ENCODE measurements at places on chromosomes 1 and 21.

GRCh38 chr1:213250041-213250440 lies 199.0 kb downstream of the RPS6KC1 start:
- no peak for DNase-seq

GRCh38 chr21:43895196-43895595 lies 30.2 kb downstream of the AGPAT3 start:
- no peak for DNase-seq

- no peak for DNase-seq
These were observed 558 bp upstream of the BTG3 start for GRCh38 chr21:17613242-17613676.

DNA sequence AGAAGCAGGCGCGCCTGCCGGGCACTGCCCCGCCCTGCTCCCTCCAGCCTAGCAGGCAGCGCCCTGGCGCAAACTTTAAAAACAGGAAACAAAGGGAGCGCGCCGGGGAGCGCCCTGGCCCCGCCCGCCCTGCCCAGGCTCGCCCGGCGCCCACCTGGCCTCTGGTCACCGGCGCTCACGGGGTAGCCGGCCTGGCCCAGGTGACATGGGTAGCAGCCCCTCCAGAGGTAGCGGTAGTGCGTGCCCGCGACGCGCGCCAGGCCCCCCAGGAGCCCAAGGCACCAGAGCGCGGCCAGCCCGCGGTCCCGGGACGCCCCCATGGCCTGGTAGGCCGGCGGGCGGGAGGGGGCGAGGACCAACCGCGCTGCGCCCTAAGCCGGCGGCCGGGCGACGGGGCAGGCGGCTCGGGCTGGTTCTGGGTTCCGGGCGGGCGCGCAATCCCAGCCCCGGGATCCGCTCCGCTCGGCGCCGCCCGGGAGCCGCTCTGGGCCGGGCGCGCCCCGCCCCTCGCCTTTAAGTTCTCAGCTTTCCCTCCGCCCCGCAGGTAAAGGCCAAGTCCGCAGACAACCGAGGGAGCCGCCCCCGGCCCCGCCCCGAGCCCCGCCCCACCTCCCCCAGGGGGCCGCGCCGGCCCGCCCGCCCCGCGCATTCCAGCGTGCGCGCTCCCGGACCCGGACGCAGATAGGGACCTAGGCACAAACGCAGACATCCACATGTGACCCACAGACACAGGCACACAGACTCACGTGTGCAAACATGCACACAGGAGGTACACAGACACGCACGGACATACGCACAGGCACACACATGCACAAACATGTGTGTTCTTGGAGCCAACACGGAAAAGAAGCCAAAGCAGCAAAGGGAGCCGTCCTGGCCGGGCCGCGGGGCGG lies 76.7 kb downstream of the ARHGEF16 start:
- no peak for DNase-seq

- no peak for DNase-seq
These were observed 39.6 kb upstream of the ADARB1 start for GRCh38 chr21:45034556-45035476.

- no peak for DNase-seq
These were observed 51.2 kb downstream of the DIPK1A start for GRCh38 chr1:92910081-92910480.

DNA sequence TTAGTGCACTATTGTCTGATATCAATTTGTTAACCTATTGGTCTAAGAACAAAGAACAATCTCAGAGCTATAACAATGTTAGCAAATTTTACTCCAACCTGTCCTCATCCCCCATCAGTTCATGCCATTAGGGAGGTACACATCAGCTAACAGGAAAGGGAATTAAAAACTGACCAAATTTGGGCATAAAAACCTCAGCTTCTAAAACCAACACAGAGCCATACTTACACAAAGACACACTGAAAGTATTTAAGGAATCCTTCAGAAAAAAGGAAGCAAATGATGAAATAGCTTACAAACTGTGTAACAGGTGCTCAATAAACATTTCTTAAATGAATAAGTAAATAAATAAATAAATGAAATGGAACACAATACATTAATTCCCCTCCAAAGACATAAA lies 89.2 kb downstream of the TTLL7 start:
- DNase-seq = no peak

- no peak for DNase-seq
These were observed 177.2 kb upstream of the RUNX1 start for GRCh38 chr21:35226328-35226727.

DNA sequence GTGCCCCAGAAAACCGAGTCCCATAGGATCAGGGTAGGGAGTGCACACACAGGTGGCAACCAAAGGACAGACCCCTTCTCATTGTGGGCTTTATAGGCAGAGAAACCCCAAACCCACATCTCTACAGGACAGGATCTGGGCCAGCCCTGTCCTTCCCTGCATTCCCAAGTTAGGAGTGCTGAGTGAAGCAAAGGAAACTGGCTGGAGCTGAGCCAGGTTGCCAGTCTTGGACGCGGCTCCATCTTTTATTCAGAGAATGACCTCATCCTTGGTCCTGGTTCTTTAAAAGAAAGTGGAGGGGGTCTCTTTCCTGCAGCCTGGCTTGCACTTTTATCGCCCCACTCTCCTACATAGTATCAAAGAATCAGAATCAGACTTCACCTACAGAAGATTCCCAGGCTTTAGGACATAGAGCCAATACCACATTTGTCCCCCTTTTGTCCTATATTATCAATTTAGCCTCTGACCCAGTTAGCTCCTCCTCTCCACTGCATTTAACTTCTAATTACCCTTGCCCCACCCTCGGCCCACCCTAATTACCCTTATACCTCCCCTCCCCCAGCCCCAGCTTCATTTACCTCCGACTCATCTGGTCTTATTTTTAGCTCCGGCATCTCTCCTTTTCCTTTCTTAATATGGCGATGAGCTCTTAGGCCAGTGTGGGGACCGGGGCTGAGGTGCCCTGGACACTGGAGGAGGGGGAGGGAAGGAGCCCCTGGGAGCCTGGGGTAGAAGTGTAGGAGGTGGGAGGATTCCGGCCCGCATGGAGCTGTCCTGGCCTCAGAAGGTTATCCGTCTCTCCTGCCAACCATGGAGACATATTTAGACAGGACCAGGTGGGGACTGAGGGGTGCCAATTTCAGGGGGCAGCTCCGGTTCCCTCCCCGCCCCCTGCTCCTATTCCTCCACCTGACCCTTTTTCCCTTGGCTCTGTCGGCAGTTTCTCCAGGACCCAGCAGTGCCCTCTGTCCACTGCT lies at the start of gene CASQ1:
TSS of gene CASQ1 (plus strand) at position 927 of the 977 bp plus-strand sequence. CDS start 177 bp downstream, outside the sequence.
- DNase-seq = no peak

DNA sequence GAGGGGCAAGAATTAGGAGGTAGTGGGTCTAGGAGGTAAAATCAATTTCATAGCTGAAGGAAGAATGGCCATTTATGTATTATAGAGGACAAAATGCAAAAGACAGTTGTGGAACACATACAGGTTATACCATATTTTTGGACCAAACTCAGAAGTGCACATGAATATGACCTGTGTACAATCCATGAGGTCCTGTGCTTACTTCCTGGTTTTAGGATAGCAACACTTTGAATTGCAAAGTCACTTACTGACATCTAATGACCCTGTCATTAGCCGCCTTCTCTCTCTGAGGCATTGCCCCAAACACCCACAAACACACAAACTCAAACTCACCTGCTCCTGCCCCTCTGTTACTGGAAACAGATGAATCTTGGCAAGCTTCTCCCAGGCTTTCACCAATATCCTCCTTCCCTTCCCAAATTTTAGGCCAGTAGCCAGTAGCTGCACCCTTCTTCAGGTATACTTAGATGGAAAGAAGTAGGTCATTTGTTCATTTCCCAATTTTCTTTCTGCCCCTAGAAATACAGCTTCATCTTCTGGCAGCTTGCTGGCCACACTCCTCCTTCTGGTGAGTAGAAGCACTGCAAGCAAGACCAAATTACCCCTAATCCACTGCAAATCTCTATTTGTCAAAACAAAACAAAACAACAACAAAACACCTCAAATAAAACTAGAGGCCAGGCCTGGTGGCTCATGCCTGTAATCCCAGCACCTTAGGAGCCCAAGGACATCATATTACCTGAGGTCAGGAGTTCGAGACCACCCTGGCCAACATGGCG lies 13.7 kb upstream of the RPL5 start:
- DNase-seq = no peak

- DNase-seq = no peak
These were observed 544.4 kb downstream of the PLPP3 start for GRCh38 chr1:56034847-56035481.

DNA sequence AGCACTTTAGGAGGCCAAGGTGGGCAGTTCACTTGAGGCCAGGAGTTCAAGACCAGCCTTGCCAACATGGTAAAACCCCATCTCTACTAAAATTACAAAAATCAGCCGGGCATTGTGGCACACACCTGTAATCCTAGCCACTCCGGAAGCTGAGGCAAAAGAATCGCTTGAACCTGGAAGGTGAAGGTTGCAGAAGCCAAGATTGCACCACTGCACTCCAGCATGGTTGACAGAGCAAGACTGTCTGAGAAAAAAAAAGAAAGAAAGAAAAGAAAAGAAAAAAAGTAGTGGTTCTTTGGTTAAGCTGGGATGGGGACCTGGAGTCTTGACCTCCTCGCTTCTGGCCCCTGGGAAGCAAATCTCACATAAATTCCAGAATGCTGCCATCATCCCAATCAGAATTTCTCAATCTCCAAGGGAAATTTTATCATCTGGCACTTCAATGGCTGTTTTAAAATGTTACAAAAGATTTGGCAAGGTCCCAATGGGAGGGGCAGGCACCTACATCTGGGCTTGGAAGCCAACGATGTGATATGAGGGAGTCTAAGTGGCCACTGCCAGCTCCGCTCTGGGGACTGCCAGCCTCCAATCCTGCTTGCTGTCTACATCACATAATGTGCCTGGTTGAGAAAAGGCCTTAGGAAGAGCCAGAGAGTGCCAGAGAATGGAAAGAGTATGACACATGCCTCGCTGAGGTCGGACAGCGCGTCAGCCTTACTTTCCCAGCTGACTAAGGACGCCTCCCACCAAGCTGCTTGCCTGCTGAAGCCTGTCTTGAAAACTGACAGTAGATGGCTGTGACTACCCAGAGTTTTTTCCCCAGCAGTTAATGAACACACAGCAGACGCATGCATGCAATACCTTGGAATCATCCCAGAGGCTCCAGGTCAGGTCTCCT lies 42.1 kb upstream of the SRP9 start:
- DNase-seq = no peak

- DNase-seq = no peak
These were observed 153.0 kb upstream of the WNT4 start for GRCh38 chr1:22295856-22296255.

DNA sequence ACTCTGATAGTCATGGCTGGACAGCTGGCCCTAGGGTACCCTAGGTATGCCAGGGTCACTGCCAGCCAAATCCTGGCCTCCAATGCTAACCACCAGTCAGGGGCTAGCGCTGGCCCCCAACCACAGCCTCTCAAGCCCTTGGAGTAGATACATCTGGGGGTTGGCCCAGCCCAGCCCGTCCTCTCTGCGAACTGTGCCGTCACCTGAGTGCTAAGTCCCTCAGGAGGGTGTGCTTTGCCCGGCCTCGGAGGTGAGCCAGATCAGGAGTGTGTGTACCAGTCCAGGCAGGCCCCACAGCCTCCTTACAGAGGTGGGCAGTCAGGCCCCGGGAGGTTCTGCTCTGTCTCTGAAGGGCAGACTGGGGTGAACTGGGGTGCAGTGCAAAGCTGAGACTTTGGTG lies 34.0 kb upstream of the DISP3 start:
- no peak for DNase-seq

DNA sequence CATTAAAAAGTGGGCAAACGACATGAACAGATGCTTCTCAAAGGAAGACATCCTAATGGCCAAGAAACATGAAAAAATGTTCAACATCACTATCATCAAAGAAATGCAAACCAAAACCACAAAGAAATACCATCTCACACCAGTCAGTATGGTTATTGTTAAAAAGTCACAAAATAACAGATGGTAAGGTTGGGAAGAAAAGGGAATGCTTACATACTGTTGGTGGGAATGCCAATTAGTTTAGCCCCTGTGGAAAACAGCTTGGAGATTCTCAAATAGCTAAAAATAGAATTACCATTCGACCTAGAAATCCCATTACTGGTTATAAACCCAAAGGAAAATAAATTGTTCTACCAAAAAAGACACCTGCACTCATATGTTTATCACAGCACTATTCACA lies 369.4 kb downstream of the KCNH1 start:
- DNase-seq = no peak

GRCh38 chr1:234897390-234897749 lies 231.3 kb downstream of the TOMM20 start:
- DNase-seq = no peak

- no peak for DNase-seq
These were observed 7.3 kb downstream of the CD244 start for GRCh38 chr1:160855181-160855981.

GRCh38 chr21:24705201-24705600 lies 902.1 kb downstream of the MRPL39 start:
- no peak for DNase-seq

DNA sequence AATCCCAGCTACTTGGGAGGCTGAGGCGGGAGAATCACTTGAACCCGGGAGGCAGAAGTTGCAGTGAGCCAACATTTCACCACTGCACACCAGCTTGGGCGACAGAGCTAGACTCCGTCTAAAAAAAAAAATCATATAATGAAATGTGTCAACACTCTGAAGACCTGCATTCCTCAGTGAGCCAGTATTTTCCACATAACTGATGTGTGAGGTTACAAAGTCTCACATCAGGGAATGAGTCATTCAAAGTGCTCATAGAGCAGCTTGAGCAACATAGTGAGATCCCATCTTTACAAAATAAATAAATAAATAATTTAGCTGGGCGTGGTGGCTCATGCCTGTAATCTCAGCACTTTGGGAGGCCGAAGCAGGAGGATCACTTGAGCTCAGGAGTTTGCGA lies 65.5 kb downstream of the CASZ1 start:
- no peak for DNase-seq

DNA sequence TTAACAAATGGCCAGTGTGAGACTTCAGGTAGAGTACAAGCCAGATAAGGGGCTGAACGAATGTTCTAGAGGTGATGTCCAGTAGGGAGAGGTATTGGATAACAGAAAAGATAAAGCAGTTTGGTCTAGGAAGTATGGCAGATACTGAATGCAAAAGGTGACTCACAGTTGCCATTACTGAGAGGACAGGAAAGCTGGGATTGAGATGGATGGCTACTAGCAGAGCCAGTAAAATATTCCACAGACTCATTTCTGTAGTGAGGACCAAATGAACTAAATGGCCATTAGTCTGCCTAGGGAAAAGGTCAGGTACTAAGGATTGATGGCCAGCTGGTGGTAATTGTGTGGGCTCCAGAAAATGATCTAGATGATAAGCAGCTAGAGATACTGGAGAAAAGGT lies 11.5 kb downstream of the MACO1 start:
- no peak for DNase-seq

DNA sequence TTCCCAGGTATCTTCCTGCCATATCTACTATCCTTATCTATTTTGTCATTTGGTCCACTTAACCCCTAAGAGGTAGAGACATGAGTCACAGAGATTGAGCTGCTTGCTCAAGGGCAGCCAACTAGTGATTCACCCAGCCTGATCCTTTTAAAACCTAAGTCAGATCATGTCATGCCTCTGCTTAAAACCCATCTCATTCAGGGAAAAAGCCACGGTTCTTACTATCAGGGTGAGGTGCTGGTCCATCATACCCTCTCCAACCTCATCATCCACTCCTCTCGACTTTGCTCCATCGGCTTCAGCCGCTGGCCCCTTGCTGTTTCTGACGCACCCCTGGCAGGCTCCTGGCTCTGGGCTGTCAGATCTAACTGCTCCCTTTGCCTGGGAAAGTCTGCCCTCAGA lies 14.4 kb upstream of the PPP1R15B start:
- no peak for DNase-seq
